ENCODE measurements at places on chromosomes 5 and 9.

DNA sequence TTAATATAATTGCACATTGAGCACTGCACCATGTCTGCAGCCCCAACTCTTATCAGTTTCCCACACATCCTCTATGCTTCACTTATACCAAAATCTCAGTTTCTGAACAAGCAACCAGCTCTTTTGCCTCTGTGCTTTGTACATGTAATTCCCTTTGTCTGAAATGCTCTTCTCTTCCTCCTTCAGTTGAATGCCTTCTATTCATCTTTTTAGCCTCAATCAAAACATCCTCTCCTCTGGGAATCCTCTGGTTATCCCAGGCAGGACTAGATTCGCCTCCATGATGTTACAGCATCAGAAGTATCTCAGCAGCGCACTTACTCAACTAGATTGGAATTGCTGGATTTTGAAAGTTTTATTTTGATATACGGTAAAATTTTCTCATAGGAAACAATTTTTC lies 143.3 kb downstream of the GAS1 start:
- no peak for DNase-seq

- no peak for DNase-seq
These were observed 219.8 kb downstream of the ACTL7B start for GRCh38 chr9:108636013-108636412.

DNA sequence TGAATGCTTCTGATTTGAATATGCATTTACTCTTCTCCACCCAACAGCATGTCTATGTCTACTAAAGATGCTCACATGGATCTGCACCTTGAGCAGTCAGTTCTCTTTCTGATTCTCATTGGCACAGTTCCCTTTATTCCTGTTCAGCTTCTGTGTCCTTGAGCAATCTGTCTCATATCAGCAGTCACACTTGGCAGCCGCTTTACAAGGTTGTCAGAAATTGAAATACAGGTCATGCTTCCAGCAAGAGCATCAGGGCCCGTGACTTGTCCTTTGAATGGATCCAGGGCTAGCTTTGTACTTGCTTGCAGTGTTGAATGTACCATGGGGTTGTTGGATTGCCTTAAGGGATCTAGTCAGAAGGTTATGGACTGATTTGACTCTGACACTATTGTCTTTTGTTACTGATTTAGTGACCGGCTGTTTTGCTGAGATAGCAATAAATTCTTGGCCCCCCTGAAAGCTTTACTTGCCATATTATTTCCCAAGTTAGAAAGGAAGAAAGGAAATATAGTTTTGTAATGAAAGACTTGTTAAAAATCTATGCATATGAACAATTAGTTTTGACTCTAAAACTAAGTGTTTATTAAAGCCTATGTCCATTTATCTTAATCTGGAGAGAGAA lies 273.4 kb upstream of the ISL1 start:
- DNase-seq: no peak

DNA sequence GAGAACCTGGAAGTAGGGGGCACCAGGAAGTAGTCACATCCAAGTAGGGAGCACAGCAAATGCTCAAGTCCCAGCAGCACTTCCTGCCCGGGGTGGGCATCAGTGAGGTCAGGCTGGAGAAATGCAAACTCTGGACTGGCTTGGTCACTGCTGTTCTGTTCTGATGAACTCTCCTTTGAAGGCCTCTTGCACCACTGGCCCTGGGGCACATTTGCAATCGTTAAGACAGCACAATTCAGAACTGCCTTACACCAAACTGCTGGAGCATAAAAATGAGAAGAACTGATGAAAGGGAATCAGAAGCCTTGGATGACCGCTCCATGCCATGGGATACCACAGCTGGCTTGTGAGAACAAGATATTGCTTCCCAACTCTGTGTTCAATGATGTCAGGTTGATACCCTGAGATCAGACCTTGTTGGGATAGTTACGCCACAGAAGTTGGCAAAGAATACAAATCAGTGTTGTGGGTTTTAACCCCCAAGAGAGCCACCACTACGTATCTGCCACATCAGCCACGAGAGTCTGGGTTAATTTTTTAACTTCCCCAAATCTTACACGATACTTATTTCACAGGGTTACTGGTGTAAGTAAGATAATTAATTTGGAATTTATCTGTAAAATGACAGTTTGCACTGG lies 42.3 kb upstream of the ZSWIM6 start:
- DNase-seq: no peak

DNA sequence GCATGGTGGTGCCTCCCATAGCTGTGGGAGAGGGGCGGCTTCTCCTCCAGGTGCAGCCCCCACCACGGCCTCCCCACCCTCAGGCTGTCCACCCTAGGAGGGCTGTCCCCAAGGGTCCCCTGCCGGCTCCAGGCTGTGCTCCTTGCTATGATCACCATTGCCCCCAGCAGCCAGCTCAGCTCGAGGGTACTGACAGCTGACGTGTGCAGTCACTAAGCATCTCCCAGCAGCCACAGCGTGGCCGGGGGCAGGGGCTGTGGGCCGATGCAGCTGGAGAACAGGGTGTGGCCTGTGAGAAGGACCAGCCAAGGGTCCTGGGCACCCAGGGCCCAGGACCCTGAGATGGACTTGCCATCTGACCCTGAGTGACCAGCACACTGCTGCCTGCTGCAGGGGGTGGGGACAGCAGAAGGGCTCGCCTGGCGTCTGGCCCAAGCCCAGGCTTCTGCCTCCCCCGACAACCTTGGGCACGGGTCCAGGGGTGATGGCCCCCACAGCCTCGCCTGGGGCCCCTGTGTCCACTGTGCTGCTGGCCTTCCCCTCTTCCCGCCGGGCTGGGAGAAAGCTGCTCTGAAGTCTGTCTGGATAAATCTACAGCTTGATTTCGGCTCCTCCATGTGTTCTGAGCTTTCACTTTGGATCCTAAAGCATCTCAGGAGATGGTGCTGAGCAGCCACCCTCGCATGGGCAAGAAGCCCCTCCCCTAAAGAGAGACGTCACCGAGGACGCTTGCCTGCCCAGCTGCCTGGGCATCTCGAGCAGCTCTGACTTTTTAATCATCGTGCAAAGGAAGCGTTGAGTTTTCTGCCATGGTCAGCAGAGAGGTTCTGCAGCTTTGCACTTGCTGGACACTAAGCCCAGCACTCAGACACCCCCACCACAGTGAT lies 5.5 kb downstream of the KCNT1 start:
- DNase-seq: peak; percentile 32
